NCI-H510A treated with DMSO at 0.1 percent for 48 hours (cell line): ENCODE measurements at places on chromosomes 1 and 21.

GRCh38 chr1:71649608-71650007 is 568.8 kb upstream of the ZRANB2 start:
- no peak for DNase-seq

DNA sequence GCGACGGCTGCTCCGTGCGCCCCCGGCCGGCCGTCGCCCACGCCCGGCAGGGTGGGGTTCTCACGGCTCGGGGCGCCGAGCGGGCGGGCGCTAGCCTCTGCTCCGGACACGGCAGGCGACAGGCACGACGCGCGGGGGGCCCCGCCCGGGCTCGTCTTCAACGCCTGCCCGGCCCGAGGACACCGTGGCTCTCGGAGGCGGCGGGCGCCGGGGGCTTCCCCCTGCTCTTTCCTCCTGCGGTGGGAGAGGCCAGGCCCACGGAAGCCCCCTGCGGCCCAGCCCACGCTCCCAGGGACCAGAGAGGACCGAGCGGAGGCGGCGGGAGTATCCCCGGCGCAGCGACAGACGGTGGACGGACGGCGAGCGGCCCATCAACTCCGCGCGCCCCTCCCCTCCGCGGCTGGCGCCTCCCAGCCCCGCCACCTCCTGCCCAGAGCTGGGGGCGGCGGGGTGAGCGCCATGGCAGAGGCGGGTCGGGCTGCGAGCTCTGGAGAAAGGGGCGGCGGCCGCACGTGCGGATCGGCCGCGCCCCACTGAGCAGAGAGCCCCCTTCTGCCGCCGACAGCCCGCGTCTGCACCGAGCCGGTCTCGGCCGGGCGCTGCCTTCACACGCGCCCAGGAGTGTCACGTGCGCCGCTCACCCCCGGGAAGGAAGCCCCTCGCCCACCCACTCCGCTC is at the start of the genes SHE and TDRD10:
TSS of gene SHE (minus strand) at position 347 of the 678 bp plus-strand sequence. CDS start 386 bp downstream, outside the sequence.
TSS of gene TDRD10 (plus strand) at position 154 of the 678 bp plus-strand sequence. CDS start 4,685 bp downstream, outside the sequence.
- peak; percentile 9 for DNase-seq

GRCh38 chr1:97038410-97038809 is 316.8 kb downstream of the PTBP2 start:
- DNase-seq: no peak

DNA sequence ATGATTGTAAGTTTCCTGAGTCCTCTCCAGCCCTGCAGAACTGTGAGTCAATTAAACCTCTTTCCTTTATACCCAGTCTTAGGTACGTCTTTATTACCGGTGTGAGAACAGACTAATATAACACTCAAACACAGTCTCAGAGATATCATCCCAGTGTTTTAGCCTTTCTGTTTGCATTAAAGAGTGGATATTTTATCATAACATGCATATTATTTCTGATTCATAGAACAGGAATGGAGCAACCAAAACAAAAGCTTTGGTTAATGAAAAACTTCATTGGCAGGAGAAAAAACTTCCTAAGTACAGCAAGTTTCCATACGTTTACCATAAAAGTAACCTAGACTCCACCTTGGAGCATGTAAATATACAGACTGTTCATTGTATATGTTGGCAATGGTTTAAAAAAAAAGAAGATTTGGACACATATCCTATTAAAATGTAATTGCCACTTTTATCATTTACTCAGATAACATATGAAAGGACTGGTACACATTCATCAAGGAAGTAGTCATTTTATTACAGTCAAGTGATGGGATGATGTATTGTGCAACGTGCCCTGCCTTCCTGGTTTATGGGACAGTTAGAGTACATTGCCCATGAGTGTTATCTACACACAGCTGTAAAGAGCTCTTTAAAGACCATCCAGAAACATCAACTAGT is 144.8 kb downstream of the ETS2 start:
- DNase-seq: peak; percentile 85

DNA sequence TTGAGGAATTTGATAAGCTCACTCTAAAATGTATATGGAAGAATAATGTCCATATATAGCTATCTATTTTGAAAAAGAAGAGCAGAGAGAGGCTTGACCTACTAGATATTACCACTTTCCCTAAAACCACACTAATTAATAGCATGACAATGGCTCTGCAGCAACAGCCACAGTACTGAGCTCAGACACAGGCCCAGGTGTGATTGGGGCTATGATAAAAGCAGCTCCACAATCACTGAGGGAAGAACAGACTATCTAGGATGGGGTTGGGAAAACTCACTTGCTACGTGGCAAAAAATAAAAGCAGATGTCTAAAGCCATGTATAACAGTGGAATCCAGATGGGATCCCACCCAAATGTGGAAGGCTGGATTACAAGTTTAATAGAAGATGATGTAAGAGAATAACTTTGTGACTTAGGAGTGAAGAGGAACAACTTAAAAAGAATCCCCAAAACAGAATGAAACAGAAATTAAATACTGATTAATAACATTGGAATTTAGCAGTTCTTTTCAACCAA is 80.8 kb upstream of the RAB4A start:
- no peak for DNase-seq

DNA sequence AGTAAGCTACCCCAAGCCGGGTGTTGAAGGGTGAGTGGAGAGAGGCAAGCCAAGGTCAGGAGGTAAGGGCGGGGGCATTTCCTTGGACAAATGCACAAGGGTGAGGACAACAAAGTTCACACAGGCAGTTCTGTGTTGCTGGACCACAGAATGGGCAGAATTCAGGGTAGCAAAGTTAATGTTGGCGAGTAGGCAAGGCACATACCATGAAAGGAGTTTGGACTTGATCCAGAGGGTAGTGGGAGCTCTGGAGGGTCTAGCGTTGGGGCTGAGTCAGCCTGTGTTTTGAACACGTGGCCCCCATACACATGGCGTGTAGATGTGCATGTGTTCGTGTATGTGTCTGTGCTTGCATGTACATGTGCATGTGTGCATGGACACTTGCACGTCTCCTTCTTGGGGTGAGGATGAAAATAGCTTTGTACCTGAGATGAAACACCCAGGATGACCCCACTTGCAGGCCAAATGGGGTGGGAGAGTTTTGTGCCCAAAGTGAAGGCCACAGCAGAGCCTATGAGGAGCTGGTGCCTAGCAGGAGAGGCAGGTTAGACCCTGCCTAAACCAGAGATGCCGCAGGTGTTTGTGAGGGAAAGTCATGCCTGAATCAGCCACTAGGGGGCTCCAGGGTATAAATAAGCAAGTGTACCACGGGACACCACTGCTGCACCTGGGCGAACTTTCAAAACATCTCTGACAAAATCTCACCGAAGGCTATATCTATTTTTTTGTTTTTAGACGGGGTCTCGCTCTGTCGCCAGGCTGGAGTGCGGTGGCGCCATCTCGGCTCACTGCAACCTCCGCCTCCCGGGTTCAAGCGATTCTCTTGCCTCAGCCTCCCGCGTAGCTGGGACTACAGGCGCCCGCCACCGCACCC is 21.8 kb downstream of the SLC27A3 start:
- peak; percentile 77 for DNase-seq

GRCh38 chr1:26779098-26779668 is 8.6 kb upstream of the PIGV start:
- no peak for DNase-seq

DNA sequence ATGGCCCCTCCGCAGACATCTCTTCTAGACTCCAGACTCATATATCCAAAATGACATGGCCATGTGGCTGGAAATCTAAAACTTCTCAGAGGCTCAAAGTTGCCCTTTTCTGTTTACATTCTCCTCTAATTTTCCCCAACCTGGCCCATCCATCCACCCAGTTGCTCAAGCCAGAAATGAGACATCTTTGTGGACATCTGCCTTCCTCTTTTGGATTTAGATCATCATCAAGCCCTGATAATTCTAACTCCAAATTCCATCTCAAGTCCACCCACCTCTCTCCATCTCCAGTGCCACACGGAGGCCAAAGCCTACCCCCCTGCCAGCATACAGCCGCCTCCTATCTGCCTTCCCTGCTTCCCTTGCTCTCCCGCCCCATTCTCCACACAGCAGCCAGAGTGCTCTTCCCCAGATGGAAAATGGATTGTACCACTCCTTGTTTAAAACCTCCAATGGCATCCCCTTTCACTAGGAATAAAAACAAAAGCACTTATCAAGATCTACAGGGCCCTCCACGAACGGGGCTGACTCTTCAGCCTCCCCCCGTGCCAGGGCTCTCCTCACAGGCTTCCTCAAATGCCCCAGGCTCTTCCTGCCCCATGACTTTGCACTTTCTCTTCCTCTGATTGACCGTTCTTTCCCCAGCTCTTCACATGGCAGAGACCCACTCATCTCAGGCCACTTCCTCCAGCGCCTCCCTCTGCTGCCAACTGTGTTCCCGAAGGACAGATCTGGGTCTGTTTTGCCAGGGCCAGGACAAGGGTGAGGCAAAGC is 40.1 kb downstream of the SYT6 start:
- DNase-seq: peak; percentile 69

GRCh38 chr1:18929686-18930085 is 26.8 kb downstream of the IFFO2 start:
- no peak for DNase-seq

DNA sequence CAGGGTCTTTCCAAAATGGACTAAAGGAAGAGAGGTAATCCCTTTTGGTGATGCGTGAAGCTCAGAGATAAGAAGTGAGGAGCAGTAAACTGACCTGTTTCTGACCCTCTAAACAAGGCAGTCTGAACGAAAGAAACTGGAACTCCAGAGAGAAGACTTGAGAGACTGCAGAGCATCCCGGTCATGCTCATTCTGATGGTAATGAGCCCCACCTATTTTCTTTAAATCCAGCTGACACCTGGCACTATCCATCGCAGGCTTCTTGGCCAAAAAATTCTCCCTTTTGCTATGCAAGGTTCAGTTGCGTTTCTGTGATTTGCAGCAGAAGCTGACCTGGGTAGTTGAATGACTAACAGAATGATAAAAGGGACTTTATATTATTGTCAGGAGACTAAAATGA is 105.9 kb upstream of the KCNK2 start:
- no peak for DNase-seq
